ENCODE measurements at places on chromosomes 3 and 15.

DNA sequence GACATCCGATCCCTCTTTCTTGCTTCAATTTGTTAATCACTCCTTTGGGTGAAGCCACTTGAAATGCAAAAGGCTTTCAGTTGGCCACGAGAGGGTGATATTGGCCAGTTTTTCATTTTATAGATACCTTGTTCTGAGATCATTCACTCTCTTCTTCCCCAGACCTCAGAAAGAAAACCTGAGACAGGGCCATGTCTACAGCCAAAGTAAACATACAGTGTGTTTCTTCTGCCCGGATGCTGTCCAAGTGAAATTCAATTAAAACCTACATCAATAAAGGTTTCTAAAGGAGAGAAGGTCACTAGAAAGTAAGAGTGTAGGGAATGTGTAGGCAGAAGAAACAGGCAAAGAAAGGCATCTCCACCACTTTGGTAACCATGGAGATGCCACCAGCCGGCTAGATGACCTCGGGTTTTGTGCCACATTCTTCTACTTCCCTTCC, 39.5 kb upstream of the FMN1 start:
- no peak for DNase-seq

DNA sequence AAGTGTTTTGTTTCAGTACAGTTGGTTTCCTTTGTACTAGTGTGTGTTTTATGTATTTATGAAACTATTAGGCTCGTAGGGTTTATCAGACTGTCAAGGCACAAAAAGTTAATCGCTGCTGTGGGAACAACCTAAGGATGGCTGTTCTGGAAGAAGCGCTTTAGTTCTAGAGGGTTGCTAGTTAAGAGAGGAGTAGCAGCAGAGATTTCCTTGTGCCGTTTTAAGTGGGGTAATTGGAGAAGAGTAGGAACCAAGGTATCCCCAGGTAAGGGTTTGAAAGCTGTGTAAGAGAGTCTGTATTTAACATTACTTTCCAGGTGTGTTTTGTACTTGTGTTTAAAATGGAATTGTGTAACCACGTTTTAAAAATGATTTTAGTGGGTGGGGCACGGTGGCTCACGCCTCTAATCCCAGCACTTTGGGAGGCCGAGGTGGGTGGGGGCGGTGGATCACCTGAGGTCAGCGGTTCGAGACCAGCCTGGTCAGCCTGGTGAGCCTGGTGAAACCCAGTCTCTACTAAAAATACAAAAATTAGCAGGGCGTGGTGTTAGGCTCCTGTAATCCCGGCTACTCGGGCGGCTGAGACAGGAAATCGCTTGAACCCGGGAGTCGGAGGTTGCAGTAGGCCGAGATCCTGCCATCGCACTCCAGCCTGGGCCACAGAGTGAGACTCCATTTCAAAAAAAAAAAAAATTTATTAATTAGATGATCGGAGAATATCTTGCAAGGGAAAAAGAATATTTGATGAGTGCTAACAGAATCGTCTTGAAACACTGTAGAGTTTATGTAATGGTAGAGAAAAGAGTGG, 2.6 kb downstream of the MORF4L1 start:
- no peak for DNase-seq

- no peak for DNase-seq
These were observed 41.7 kb upstream of the MBNL1 start for GRCh38 chr3:152227027-152227426.

- no peak for DNase-seq
These were observed 450.1 kb downstream of the GBE1 start for GRCh38 chr3:81311321-81311720.

- DNase-seq = no peak
These were observed 226.8 kb upstream of the BHLHE40 start for GRCh38 chr3:4752201-4753072.

- no peak for DNase-seq
These were observed 1046.3 kb upstream of the GBE1 start for GRCh38 chr3:82807781-82808180.

- DNase-seq = no peak
These were observed 166.7 kb downstream of the FOXP1 start for GRCh38 chr3:71416876-71417275.
